ENCODE measurements at places on chromosomes 7 and 10.

DNA sequence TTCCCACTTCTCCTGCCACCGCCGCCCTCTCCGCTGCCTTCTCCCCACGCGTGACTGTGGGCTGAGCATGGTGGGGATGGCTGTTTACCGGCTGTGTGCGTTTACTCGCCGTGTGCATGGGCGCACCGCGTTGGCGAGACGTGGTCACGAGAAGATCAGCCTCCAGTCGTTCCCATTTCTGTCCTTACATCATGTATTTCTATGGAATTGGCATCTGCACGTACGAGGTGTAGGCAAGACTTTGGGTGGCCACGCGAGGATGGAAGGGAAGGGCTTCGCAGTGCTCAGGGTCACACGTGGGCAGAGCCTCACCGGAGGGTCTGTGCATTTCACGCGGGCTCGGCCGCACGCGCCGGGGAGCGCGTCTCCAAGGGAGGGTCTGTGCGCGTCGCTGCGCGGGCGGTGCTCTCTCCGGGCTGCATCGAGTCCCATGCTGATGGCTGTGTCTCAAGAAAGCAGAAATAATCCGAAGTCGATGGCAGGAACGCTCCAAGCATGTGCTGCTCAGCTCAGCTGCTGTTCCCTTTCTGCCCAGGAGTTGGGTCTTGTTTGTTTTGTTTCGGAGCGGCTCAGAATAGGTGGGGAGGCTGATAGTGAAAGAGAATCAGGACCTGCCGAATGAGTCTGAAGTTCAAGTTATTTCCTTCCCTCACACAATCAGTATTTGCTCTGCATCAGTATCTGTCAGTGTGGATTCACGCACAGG, 973 bp downstream of the CAMK1D start:
- peak; percentile 15 for DNase-seq

DNA sequence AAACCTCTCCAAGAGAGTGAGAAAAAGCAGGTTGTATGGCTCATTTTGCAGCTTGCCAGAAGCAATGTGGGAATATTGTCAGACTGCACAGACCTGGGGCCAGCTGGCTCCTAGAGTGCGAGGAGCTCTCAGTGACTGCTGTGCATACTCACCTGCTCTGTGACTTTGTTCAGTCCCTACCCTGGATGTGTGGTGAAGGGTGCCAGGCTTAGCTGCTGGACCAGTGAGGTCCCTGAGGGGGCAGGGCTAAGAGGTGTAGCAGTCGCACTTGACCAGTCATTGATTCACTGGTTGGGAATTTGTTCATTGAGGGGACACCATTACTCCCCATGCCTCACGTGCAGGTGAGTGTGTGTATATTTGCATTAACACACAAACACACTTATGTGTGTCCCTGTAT, 60.1 kb downstream of the IKZF1 start:
- DNase-seq, result no peak

DNA sequence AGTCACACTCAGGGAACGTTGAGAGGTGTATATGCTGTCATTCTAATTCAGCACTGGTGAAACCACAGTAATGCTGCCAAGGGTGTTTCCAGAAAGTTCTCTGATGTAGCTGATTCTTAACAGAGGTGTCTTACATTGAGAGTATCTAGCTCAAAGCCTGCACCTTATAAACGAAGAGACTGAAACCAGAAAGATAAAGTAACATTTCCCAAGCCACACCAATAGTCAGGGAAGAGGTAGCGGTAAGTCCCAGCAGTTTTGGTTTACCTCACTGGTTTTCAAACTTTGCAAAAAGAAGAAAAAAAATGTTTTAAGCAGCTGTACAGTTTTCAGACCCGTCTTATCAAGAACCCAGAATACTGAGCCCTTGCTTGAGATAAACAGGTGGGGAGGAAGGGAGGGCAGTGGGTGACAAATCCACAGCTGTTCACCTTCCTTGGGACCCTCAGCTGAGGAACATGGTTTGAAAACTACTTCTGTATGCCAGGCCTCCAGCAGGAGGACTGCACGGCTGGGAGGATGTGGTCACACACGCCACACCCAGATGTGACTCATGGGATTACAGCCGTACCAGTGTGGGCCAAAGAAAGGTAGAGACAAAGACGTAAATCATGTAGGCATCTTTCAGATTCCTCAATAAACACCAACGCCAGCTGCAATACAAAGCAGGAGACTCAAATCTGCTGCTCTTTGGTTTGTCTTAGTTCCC, 63.9 kb upstream of the GSDME start:
- peak; percentile 44 for DNase-seq

DNA sequence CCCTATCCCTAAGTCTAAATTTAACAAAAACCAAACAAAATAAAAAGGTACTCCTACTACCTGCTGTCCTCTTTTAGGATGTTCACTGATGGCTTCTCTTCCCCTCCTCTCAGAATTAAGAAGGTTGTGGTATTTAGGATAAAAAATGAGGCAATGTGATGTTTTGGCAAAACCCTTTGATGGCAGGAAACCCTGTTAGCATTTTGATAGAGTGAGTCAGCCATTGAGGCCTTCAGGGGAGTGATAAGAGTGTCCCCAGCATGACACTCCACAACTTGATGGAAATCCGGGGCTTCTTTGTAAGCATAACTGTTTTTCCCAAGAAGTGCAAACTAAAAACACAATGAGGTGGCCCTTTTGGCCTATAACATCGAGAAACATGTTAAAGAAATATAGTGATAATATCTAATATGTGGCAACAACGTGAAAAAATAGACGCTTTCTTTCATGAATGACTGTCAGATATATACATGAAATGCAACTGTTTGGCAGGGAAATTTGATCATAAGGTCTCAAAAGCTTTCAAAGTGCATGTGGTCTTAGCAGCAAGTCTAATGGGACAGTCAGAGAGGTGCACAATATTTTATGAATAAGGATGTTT, 55.0 kb downstream of the PRTFDC1 start:
- DNase-seq, result no peak

- DNase-seq, result no peak
Measured at GRCh38 chr10:110336111-110336721, 31.5 kb upstream of the SMNDC1 start.

GRCh38 chr7:117929237-117929636, 56.0 kb upstream of the CTTNBP2 start:
- no peak for DNase-seq

DNA sequence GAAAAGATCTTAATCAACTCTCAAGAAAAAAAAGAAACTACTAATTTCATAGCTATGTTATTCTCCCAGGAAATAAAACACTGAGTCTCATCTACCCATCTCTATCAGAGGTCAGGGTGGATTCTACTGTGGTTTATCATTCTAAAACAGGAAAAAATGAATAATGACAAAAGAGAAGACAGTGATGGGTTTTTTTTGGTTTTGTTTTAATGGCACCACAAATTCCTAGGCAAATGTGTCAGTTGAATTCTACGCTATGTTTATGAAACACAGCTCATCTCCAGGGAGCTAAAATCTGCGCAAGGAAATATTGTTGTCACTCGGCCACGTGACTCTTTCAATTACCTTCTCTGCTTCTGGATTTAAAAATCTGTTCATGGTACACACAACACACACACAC, 393.4 kb upstream of the SORCS1 start:
- no peak for DNase-seq

GRCh38 chr7:84154991-84155781, 39.4 kb downstream of the SEMA3A start:
- DNase-seq, result no peak

GRCh38 chr10:17984056-17984455, 32.3 kb downstream of the SLC39A12 start:
- DNase-seq, result no peak

GRCh38 chr10:27744802-27745731, 552 bp downstream of the MKX start:
- peak; percentile 2 for DNase-seq

DNA sequence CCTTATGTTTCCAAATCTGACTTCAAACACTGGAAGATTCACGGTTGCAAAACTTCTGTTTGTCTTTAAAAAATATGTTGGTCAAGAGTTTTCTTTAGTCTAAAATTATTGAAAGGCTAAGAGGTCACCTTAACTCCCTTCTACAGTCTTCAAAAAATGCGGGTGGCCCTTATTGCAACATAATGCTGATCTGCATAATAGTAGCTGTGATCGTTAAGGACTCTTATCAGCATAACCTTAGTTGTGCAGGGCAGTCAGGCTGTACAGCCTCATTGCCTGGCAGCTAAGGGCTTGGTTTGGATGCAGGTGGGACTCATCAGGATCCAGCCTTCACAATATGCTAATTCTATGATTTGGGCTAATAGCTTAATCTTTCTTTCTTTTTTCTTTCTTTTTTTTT, 15.0 kb downstream of the KIAA1217 start:
- no peak for DNase-seq

- no peak for DNase-seq
Measured at GRCh38 chr7:106591146-106591545, 69.8 kb downstream of the CCDC71L start.

DNA sequence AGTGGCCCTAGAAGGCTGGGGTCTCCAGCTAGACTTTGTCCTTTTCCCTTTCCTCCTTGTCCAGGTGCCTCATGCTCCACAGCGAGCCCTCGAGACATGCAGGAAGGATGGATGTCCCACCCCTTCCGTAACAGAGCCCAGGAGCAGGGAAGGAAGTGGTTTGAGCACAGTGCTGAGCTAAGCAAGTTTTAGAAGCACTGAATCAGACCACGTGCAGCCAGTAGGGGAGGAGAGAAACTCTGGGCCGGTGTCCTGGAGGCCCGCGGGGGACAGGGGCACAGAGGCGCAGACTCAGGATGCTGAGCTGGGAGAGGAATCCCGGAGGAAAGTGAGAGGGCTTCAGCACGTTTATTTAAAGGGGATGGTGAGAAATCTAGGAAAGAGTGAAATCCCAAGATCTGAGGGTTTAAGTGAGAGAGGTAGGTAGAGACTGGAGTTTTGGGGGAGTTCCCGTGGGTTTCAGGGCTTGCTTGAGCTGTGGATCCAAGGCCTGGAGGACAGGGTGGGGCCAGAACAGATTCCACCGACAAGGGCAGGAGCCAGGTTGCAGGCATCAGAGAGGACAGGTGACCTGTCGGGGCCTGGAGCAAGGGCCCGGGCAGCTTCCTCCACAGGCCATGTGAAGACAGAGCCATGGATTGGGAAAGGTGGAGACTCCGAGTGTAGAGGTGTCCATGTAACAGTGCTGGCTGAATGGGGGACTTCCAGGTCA, 4.4 kb upstream of the IRF5 start:
- no peak for DNase-seq

DNA sequence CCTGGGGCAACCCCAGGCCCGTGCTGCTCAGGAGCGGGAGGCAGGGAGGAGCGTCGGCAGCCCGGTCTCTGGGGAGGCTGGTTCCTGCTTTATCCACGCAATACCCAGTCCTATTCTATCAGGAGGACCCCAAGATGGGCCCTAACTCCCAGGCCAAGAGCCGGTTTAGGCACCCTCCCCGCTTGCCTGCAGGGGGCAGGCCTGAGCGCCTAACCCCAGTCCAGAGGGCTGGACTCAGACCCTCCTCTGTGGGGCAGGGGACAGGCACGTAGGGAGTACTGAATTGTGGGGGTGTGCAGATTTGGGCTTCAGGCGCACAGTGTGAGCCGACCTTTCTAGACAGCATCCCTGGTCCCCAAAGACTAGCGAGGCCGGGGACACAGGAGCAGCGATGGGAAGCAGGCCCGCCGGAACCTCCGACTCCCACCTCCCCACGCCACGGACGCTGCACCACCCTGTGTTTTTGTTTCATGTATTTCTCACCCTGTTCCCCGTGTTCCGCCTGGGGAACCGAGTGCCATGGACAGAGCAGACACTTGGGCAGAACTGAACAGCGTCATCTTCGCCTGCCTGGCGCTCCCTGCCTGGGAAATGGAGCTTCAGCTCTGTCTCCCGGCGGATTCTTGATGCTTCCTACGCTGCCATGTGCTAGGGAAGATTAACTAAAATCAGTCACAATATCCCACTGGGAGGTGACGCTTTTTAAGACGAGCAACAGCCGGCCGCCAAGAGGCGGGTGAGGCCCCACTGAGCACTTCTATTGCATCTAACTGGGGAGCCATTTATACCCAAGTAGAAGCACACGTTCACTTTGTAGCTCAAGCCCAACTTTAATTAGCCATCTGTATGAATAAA, 5.3 kb downstream of the NUDT1 start:
- no peak for DNase-seq

- DNase-seq, result no peak
Measured at GRCh38 chr7:117385363-117386109, 41.8 kb downstream of the ASZ1 start.

DNA sequence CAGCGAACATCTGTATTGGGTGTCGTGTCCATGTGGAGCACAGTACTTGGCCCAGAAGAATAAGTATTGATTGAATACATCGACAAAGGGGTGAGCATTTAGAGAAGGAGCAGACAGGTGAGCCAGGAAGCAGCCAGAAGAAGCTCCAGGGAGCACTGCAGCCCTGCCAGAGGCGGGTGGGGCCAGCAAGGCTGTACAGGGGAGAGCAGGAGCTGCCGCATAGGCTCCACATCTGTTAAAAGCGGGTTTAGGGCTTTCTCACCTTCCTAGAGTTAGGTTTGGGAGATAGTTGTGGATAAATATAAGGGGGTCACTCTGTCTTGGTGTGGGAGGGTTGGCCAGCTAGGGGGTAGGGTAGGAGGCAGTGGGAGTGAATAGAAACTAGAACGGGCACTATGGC, 1.3 kb upstream of the CPA1 start:
- no peak for DNase-seq

GRCh38 chr7:24980534-24981170, 674 bp upstream of the OSBPL3 start:
- no peak for DNase-seq

- DNase-seq, result no peak
Measured at GRCh38 chr7:117582219-117582704, 102.4 kb downstream of the CFTR start.

GRCh38 chr10:869171-869570, 62.3 kb downstream of the LARP4B start:
- DNase-seq, result no peak

DNA sequence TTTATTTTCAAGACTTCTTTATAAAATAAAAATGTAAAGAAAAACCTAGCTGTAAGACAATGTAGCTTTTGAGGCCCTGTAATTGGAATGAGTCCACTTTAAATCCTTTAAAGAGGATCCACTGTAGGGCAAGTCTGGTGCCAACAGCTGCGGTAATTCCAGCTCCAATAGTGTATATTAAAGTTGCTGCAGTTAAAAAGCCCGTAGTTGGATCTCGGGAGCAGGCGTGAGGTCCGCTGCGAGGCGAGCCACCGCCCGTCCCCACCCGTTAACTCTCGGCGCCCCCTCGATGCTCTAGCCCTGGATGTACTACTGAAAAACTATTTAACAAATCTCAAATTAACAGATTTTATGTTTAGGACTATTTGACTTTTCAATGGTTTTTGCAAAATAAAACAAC, 414.7 kb upstream of the SEMA3C start:
- no peak for DNase-seq

GRCh38 chr7:149147752-149148653, 750 bp downstream of the ZNF398 start:
- DNase-seq, result peak; percentile 43

DNA sequence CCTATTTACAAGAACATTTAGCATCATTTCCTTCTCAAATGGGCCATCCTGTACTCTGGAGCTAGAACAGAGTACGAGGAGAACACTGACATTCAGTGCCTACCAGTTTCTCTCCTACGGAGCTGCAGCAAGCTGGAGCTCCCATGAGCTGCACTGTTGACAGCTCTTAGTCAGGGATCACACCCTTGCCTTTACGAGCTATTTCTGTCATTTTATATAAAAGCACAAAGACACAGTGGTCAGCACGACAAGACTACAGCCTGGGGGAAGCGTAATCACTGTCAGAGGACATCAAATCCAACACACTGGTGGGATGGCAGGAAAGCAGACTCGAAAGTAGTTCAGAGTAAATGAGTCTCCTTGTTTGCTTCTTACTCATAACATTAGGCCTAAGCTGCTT, 2.7 kb downstream of the CDCA7L start:
- no peak for DNase-seq

- no peak for DNase-seq
Measured at GRCh38 chr7:71595176-71595575, 463.2 kb downstream of the GALNT17 start.

GRCh38 chr10:11887381-11888227, 64.4 kb downstream of the PROSER2 start:
- no peak for DNase-seq
